Natural killer cell treated with Interleukin-12 subunit alpha and Interleukin-12 subunit beta and Interleukin-15 and Interleukin-18, amount 100 ng/mL, for 72 hours (primary cell): ENCODE measurements at places on chromosomes 6 and 20. TPM values are rescaled to one million over a fixed set of nuclear protein-coding genes. Genes with fewer than 3 reads are reported as not detected.

GRCh38 chr6:43076464-43077332 lies 584 bp downstream of the PTK7 start:
- H3K36me3 ChIP-seq = peaks cover 8% of the 10 kb centered on the region
- peaks cover 14% of the 10 kb centered on the region for H3K27me3 ChIP-seq
- H3K4me1 ChIP-seq = peaks cover 7% of the 10 kb centered on the region

GRCh38 chr20:8144282-8145245 lies 12.5 kb downstream of the PLCB1 start:
- H3K4me1 ChIP-seq = peaks cover 47% of the 10 kb centered on the region
- peak; percentile 70 for DNase-seq
- H3K36me3 ChIP-seq = no peaks in the 10 kb centered on the region

- peak; percentile 44 for DNase-seq
- H3K27me3 ChIP-seq = peaks cover 11% of the 10 kb centered on the region
- H3K36me3 ChIP-seq = peaks cover 10% of the 10 kb centered on the region
- peak overlapping the region; percentile 78 for H3K27ac ChIP-seq
Observed at GRCh38 chr6:170146640-170147039, 144.2 kb downstream of the DLL1 start.

DNA sequence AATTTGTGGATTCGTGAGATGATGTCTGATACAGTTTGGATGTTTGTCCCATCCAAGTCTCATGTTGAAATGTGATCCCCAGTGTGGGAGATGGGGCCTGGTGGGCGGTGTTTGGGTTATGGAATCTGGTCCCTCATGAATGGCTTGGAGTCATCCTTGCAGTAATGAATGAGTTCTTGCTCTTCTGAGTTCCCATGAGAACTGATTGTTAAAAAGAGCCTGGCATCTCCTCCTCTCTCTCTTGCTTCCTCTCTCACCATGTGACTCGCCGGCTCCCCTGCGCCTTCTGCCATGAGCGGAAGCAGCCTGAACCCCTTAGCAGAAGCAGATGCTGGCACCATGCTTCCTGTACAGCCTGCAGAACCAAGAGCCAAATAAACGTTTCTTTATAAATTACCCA lies 30.5 kb upstream of the RPP40 start:
- H3K4me1 ChIP-seq = peaks cover 4% of the 10 kb centered on the region
- no peaks in the 10 kb centered on the region for H3K36me3 ChIP-seq
- H3K27me3 ChIP-seq = peaks cover 6% of the 10 kb centered on the region
- H3K4me3 ChIP-seq = no peak overlapping the region
- DNase-seq = no peak

GRCh38 chr6:226516-227073 lies 65.7 kb upstream of the DUSP22 start:
- peak overlapping the region; percentile 50 for H3K4me3 ChIP-seq
- H3K27ac ChIP-seq = peak overlapping the region; percentile 89
- no peak for DNase-seq
- no peaks in the 10 kb centered on the region for H3K27me3 ChIP-seq
- H3K36me3 ChIP-seq = no peaks in the 10 kb centered on the region
- H3K4me1 ChIP-seq = peaks cover 63% of the 10 kb centered on the region

GRCh38 chr6:25025919-25026301 lies 90.2 kb upstream of the RIPOR2 start:
- H3K36me3 ChIP-seq = no peaks in the 10 kb centered on the region
- peaks cover 29% of the 10 kb centered on the region for H3K4me1 ChIP-seq
- no peaks in the 10 kb centered on the region for H3K27me3 ChIP-seq
- H3K27ac ChIP-seq = peak overlapping the region; percentile 92
- H3K4me3 ChIP-seq = peak overlapping the region; percentile 72

DNA sequence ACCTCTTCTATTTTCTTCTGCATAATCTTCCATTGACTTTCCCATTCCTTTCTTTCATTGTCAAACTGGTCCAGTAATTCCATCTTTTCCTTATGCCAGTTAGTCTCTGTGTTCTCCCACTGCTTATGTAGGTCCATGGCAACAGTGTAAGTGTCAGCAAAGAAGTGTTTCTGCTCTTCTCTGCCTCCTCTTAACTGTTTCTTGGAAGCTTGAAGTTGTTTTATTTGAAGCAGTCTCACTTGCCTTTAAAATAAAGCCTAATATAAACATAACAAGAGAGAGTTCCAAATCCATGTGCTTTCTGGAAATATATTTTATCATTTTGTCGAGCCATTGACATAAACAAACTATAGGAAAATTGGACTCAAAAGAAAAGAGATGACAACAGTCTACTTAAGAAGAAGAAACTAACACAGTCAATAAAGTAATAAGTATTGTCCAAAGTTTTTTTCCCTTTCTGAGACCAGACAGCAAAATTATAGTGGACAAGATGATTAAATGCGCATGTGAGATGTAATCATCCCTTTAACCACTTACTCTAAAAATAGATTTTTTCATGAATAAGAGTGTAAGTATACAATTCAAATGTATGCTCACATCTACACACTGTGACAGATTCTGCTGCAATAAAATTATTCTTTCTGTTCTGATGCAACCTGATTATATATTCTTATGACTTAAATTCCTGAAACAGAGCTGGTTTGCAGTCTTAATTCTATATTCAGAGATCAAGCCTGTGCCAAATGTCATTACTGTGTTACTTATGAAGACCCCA lies 5.2 kb downstream of the KIAA0408 start:
- no peak for DNase-seq
- peaks cover 29% of the 10 kb centered on the region for H3K27me3 ChIP-seq
- no peaks in the 10 kb centered on the region for H3K36me3 ChIP-seq

DNA sequence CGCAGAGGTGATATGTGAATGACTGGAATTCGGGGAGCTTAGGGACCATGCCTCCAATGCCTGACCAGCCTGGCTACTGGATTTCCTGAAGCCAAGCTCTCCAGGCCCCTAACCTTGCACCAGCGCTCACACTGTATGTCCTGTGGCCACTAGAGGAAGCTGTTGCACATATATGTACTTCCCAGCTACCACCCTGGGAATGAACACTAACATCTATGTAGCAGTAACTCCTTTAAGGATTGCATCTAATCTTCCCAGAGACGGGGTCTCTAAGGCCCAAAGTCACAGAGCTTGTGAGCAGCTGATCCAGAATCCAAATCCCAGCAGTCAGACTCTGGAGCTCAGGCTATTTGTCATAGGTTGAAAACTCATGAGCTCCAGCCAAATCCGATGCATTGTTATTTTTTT lies 20.4 kb upstream of the BPIFB1 start:
- no peaks in the 10 kb centered on the region for H3K36me3 ChIP-seq
- no peak for DNase-seq
- peaks cover 3% of the 10 kb centered on the region for H3K4me1 ChIP-seq
- peaks cover 17% of the 10 kb centered on the region for H3K27me3 ChIP-seq

DNA sequence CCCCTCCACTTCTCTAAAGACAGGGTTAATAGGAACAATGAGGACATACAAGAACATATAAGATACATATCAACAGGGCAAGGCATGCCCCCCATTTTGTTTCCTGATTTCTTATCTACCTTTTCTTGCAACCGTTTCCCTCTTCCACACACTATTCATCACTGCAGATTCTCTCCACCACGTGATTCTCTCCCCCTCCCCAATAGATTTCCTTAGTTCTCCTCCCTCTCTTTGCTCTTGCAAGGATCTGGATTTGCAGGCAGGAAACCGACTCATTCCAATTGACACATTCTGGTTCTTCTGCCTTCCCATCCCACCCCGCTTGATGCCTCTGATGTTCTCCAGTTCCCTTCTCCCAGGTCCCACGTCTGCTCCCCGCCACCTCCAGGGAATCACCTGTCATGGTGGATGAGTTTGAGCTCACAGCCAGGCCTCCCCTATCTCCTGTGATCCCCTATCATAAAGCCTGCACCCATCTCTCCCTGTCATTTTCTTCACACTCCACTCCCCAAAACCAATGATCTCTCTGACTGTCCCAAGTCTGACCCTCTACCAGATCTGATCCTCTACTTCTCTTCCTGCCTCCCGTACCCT lies 7.5 kb downstream of the GABBR1 start:
- H3K27me3 ChIP-seq = peaks cover 39% of the 10 kb centered on the region
- no peak for DNase-seq
- H3K4me1 ChIP-seq = peaks cover 10% of the 10 kb centered on the region
- no peak overlapping the region for H3K27ac ChIP-seq
- no peak overlapping the region for H3K4me3 ChIP-seq
- H3K36me3 ChIP-seq = no peaks in the 10 kb centered on the region

- DNase-seq = no peak
- peaks cover 13% of the 10 kb centered on the region for H3K27me3 ChIP-seq
- no peak overlapping the region for H3K4me3 ChIP-seq
- H3K4me1 ChIP-seq = no peaks in the 10 kb centered on the region
- no peak overlapping the region for H3K27ac ChIP-seq
Observed at GRCh38 chr6:134593442-134593841, 275.5 kb upstream of the SGK1 start.

GRCh38 chr6:15430186-15430585 lies 184.3 kb downstream of the JARID2 start:
- H3K4me1 ChIP-seq = peaks cover 88% of the 10 kb centered on the region
- DNase-seq = no peak
- H3K27ac ChIP-seq = no peak overlapping the region
- peaks cover 4% of the 10 kb centered on the region for H3K36me3 ChIP-seq
- no peak overlapping the region for H3K4me3 ChIP-seq

DNA sequence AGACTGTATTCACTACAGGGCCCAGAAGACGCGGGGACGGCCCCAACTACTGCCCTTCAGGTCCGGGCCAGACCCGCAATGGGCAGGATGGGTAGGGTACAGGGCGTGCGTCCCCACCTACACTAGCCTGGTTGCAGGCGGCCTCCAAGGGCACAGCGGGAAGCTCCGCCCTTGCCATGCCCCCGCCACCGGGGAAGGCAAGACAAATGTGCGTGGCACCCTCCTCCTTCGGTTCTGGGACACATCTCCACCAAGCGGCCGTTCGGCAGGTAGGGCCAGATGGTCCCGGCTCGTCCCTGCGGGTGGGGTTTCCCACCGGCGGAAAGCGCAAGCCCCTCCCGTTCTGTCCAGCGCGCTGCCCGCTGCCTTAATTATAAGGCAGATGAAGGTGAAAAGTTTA lies 5.6 kb downstream of the NXT1 start:
- DNase-seq = no peak
- peaks cover 9% of the 10 kb centered on the region for H3K36me3 ChIP-seq
- H3K27ac ChIP-seq = no peak overlapping the region
- no peaks in the 10 kb centered on the region for H3K27me3 ChIP-seq
- no peak overlapping the region for H3K4me3 ChIP-seq
- peaks cover 37% of the 10 kb centered on the region for H3K4me1 ChIP-seq

The SALL4 gene
- 2.0 TPM for total RNA-seq

The GHRH gene
- total RNA-seq = not detected

The MCCD1 gene
- not detected for total RNA-seq

The APMAP gene
- total RNA-seq = 109 TPM

The DST gene
- 6.0 TPM for total RNA-seq

The SLC4A11 gene
- 1.9 TPM for total RNA-seq

The UBD gene
- 3.1 TPM for total RNA-seq

The TRIM10 gene
- total RNA-seq = not detected

The C6orf163 gene
- 4.2 TPM for total RNA-seq

The OLIG3 gene
- total RNA-seq = not detected

The ABHD16B gene
- total RNA-seq = not detected
